Renal pelvis (tissue), 12 donors: ENCODE measurements at places on chromosomes 2 and 18. TPM values are rescaled to one million over a fixed set of nuclear protein-coding genes. Genes with fewer than 3 reads are reported as not detected.

SCG2 gene
- 0.54 TPM for polyA plus RNA-seq

IL1A gene
- polyA plus RNA-seq, result 0.07 TPM

AFF3 gene
- 18.3 TPM for polyA plus RNA-seq

KRCC1 gene
- polyA plus RNA-seq, result 50.7 TPM

ACTR3 gene
- 179 TPM for polyA plus RNA-seq

DNA sequence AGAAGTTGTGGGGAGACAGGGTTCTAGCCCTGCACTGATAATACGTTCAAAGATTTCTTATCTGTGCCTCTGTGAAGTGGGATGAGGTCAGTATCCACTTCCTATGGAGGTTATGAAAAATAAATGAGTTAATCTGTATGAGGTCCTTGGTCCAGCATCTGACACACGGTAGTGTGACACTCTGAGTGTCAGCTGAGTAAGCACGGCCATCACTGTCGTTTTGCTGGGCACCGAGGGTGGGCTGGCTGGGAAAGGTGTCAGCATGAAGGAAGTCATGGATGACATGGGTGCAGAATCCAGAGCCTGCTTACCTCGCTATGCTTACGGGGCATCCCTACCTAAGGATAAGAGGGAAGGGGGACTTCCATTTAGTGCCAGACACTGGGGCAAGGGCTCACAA is 150.3 kb downstream of the INHBB start:
- DNase-seq, result no peak

GRCh38 chr2:108031471-108031941 is 45.2 kb downstream of the SLC5A7 start:
- no peak for DNase-seq

- DNase-seq, result no peak
These were observed 1229.1 kb upstream of the ACVR2A start for GRCh38 chr2:146615778-146616177.

DNA sequence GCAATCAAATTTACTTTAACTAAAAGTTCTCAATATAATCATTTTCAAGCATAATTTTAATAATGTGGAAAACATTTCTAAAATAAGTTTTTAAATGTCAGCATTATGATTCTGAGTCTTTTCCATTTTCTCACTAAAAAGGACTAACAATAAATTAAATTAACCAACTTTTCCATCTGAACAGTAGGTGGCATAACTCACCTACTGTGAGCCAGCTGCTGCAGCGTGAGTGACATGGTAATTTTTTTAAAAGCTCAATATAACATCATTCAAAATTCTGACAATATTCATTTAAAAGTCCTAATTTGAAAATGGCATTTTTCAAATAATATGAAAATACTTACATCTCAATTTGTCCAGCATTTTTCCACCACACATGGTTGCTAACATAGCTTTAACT is 66.5 kb downstream of the DTNB start:
- no peak for DNase-seq

DNA sequence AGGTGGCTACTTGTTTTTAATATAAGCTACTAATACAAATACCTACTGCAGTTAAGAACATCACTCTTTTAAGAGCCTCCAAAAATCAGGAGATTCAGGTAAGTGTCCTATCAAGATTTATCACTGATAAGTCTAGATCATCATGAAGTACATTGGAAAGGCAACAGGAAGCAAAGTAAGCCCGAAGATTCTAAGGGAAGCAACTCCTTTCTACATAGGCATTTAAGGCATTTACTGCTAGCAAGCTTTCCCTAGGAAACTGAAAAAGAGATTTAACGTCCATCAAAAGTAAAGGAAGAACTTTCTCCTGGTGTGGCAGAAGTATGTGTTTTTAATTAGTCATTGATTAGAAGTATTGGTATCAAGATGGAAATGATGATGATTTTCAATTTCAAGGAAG is 3.7 kb downstream of the STK17B start:
- DNase-seq, result no peak

GRCh38 chr18:79566771-79567431 is 112.7 kb upstream of the CTDP1 start:
- no peak for DNase-seq

GRCh38 chr2:880201-880970 is 70.3 kb upstream of the SNTG2 start:
- DNase-seq, result no peak

- no peak for DNase-seq
These were observed 140.9 kb upstream of the CRIM1 start for GRCh38 chr2:36214691-36215090.

GRCh38 chr2:98775146-98775986 is 44.4 kb upstream of the MGAT4A start:
- DNase-seq, result peak; percentile 31
